Stimulated activated CD4-positive, alpha-beta T cell treated with anti-CD3 and anti-CD28 coated beads, Interleukin-15, amount 100 ng/mL, for 1 hour (primary cell): ENCODE measurements at places on chromosomes 3 and 15.

DNA sequence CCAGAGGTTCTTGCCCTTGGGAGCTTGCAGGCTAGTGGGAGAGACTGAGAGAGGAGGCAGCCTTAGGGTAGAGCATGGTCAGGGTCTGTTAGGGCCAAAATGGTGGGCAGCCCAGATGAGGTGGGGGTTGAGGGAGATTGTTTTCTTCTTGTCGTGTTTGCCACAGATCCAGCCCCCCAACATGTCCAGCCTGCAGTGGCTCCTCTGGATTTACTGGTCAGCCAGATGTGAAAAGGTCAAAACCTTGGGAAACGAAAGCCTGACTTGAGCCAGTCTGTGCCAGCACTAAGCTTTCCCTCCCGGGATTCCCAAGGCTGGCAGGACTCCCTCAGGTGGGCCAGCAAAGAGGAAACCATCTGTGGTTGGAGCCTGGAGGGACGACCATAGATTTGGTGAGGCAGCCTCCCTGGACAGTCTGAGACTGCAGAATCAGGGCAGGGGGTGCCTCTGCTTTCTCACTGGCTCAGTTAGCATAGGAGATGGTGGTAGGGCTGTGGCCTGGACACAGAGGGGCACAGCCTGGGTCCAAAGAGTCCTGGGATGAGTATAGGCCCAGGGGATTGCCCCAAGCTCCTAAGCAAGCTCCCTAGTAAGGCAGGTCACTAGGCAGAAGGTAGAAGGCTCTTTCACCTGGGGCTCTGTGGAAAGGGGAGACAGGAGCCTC is 51.2 kb upstream of the PRR23C start:
- no peak for DNase-seq

GRCh38 chr15:45285413-45285812 is 33.4 kb downstream of the SLC28A2 start:
- DNase-seq: no peak

DNA sequence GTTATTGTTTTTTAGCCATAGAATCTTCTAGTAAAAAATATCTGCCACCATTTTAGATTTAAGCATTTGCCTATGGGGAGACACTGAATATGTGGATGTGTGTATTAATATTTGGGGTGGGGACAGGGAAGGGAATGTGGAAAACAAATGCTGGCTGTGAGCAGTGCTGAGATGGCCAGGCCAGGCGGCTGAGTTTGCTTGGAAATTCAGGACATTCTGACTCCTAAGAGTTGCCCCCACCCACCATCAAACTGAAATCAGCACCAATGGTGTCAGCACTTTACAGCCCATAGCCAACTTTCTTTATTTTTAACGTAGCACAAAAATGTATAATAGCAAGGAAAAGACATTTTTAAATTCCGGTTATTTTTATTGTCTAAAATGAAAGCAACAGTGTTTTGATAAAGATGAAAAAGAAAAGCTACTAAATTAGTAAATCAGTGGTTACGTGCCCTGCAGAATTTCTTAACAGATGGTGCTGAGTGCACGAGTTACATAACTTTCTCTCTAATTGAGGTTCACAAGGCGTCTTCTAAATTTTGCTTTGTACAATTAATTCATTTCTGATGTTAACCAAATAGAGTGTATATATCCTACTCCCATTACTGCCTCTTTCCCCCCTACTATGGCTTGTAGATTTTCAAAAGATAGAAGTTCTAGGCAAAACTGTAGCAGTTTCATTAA is 34.0 kb downstream of the B3GALNT1 start:
- no peak for DNase-seq

DNA sequence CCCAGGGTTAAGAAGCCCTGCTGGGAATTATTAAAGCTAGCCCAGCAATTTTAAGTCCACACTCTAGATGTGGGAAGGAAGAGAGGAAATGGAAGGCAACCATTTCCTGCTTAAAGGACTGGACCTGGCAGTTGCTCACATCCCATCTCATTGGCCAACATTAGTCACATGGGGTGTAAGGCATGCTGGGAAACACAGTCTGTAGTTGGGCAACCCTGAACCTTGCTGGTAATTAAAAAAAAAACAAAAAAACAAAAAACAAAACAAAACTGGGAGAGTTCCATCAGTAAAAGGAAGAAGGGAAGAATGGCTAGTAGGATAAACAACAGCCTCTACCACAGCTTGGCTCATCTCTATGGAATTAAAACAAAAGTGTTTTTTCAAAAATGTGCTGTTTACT is 136.0 kb downstream of the VGLL4 start:
- no peak for DNase-seq

GRCh38 chr3:187648177-187648576 is 22.0 kb downstream of the SST start:
- DNase-seq: no peak

- no peak for DNase-seq
These were observed 767 bp downstream of the WDR48 start for GRCh38 chr3:39052583-39052982.

- DNase-seq: no peak
These were observed 226.3 kb upstream of the MRPL3 start for GRCh38 chr3:131728898-131729642.

DNA sequence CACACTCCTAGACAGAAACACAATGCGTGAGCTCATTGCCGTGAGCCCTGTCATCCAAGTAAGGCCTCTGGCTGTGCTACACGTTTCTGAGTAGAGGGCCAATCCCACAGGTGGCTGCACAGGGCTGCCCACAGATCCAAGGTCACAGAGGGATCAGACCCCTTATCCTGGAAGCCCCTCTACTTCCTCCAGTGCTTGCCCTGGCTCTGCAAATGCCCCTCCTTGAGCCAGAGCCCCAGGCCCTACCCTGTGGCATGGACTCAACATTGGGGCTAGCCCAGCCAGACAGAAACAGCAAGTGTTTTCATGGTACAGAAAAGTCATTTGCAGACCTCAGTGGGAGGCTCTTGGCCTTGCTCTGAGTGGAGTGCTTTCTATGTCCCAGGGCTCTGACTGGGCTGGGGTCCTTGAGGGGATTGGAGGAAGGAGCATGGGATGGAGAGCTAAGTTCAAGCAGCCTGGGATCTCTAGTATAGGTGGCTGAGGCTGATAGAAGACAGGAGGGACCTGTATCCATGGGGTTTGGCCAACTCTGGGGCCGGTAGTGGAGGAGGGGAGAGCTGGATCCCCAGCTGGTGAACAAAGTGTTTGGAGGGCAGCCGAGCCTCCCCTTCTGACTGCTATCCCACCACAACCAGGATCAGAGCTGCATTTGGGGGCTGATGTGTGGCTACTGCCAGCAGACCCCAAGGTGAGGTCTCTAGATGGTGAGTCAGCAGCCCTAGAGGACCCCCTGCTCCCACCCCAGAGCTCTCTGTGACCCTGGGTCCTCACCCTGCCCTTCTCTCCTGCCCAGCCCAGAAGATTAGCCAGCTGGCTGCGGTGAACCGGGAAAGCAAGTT is 38.7 kb downstream of the GOLGA6A start:
- DNase-seq: no peak

GRCh38 chr3:132978464-132978863 is 59.7 kb upstream of the TMEM108 start:
- no peak for DNase-seq

DNA sequence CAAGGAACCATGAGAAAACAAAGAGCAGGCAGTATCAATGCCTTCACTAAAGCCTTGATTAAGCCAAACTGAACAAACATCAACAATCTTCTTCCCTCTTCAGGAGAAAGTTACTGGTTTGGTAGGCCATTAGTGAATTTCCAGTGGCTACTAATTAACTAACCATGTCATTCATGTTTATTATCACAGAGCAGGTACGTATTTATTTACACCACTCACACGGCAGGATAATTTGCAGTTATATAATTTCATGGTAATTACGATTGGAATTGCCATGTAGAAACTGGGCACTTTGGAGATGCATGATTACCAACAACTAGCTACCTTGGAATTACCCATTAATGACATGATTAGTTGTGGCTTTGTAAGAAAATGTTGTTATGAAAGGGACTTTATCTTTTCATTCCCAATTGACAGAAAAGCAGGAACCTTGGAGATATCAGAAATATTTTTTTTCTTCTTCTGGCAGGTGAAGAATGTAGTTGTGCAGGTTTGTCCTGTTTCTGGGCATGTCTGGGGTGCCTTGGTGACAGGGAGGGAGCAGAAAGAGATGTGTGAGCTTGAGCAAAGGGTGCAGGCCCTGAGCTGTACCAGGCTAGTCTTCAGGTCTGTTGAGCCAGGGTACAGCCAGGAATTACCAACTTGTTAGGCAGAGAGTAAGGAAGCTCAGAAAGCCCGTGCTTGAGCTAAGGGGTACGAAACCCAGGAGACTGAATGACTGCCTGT is 310.7 kb downstream of the RORA start:
- DNase-seq: no peak

DNA sequence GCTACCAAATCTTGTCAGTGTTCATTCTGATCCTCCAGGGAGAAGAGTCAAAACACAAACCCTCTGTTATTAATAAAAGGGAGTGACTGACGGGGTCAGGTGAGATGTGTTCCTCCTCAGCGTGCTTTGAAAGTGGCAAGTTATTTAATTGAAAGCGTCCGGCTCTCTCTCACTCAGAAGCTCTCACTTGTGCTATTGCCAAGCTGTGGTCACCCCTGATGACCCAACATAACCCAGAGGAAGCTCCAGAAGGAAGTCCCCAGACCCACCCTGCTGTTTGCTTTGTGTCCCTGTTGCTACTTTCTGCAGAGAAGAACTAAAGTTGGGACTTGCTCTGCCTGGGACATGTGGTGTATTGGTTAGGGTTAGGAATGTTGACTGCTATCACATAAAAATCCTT is 235.6 kb downstream of the EDEM1 start:
- DNase-seq: no peak

DNA sequence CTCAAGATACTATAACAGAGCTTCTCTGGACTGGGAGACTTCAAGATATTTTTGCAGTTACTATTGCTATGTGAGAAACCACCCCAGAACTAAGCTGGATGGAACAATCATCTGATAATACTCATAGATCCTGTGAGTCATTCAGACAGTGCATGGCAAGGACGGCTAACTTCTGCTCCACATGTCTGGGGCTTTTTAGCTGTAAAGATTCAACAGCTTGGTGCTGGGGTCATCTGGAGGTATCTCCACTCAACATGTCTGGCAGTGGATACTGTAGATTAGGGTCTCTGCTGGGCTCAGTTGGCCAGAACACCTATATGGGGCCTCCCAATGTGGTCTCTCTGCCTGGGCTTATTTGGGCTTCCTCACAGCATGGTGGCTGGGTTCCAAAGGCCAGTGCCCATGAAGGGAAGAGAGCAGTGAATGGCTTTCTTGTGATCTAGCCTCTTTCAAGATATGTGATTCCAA is 117.3 kb upstream of the SLC7A14 start:
- no peak for DNase-seq

- DNase-seq: no peak
These were observed at the start of gene RYR3 for GRCh38 chr15:33310481-33311311. RYR3 (plus strand) TSS chr15:33310967; CDS start chr15:33311046, 79 bp downstream.

GRCh38 chr3:43218156-43218555 is 68.2 kb upstream of the SNRK start:
- DNase-seq: no peak

GRCh38 chr3:110015231-110015963 is 678.1 kb upstream of the DPPA4 start:
- DNase-seq: no peak

DNA sequence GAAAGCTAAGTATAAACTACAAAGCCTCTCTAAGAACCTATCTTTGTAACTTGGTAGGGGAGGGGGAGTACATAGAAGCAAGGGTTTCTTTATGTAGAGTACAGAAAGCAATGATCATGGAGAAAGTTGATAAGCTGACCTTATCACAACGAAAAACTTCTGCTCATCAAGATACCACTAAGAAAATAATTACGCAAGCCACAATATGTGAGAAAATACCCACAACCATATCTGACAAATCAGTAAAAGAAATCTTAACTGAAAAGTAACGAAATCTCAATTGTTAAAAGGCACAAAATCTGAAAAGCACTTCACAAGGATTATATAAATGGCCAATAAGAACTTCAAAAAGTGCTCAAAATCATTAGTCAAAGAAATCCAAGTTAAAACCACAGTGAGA is 35.1 kb upstream of the RPS17 start:
- DNase-seq: no peak

GRCh38 chr15:68278345-68278594 is 725 bp downstream of the FEM1B start:
- DNase-seq: no peak

- DNase-seq: no peak
These were observed 39.0 kb downstream of the SIDT1 start for GRCh38 chr3:113571360-113571759.

DNA sequence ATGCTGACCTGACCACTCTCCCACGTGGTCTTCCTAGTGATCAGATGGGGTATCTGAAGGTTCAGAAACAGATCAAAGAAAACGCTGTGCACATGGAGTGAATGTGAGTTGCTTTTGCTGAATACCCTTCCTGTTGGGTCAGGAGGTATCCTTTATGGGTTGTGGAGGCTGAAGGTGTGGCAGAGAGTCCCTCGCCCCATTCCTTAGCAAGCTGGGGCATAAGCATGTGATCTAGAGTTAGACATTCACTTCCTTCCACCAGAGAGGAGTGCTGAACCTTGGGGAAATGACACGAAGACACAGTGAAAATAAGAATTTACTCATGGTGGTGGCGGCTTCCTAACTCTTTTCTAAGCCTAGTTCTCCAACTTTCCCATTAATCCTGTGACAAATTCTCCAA is 27.8 kb upstream of the SPTBN5 start:
- no peak for DNase-seq

- DNase-seq: no peak
These were observed 109.3 kb upstream of the MME start for GRCh38 chr3:154970797-154971196.

GRCh38 chr15:86295511-86295910 is 215.8 kb downstream of the AGBL1 start:
- no peak for DNase-seq

DNA sequence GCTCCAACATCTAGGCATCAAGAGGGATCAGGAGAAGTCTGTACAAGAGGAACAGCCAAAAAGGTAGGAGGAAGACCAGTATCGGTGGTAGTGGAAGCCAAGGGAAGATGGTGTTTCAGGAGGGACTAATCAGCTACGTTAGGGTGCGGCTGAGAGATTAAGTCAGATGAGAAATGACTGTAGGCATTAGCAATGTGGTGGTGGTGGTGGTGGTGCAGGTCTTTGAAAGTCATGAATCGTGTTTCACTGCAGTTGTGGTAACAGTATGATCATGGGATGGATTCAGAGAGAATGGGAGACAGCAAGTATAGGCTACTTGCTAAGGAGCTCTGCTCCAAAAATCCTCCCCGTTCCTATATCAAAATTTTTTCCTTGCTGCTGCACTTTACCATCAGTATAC is 35.5 kb downstream of the ASTE1 start:
- DNase-seq: no peak

GRCh38 chr3:189848395-189849040 is 217.3 kb downstream of the TP63 start:
- no peak for DNase-seq

DNA sequence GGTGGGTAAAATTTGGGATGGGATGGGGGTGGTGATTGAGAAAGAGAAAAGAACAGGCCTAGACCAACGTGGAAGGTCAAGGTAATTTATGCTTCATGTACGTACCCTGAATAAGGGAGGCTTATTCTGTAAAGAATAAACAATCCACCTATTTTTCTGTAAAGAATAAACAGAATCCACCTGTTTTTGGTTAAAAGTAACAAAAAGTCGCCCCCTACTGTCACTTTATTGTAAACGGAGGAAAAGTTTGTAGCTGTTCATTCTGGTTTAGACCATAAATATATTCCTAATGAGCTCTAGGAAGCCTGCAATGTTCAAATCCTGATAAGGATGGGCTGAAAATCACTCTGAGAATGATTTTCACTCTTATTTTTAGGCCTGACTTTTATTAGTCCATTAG is 23.5 kb upstream of the SQOR start:
- DNase-seq: no peak

GRCh38 chr3:54358316-54358715 is 236.0 kb downstream of the CACNA2D3 start:
- no peak for DNase-seq

GRCh38 chr3:74614107-74614967 is at the start of gene CNTN3:
CNTN3 (minus strand) TSS chr3:74614659; CDS start chr3:74521112, 93,547 bp downstream.
- no peak for DNase-seq
